Osteocyte (in vitro differentiated cells): ENCODE measurements at places on chromosomes 5 and 9.

- H3K36me3 ChIP-seq, result peaks cover 44% of the 10 kb centered on the region
- no peak overlapping the region for H3K4me3 ChIP-seq
- DNase-seq, result no peak
- peaks cover 15% of the 10 kb centered on the region for H3K4me1 ChIP-seq
These were observed 16.7 kb downstream of the SLC36A1 start for GRCh38 chr5:151464101-151464500.

GRCh38 chr5:6220346-6221088 is 157.8 kb downstream of the MED10 start:
- H3K4me3 ChIP-seq, result no peak overlapping the region
- H3K27ac ChIP-seq, result no peak overlapping the region
- H3K4me1 ChIP-seq, result no peaks in the 10 kb centered on the region
- H3K36me3 ChIP-seq, result no peaks in the 10 kb centered on the region
- H3K27me3 ChIP-seq, result no peaks in the 10 kb centered on the region
- peak; percentile 69 for DNase-seq

GRCh38 chr9:137407590-137408300 is 15.2 kb downstream of the EXD3 start:
- H3K27me3 ChIP-seq, result no peaks in the 10 kb centered on the region
- DNase-seq, result no peak
- H3K36me3 ChIP-seq, result no peaks in the 10 kb centered on the region
- no peak overlapping the region for H3K4me3 ChIP-seq
- H3K27ac ChIP-seq, result no peak overlapping the region
- peaks cover 20% of the 10 kb centered on the region for H3K4me1 ChIP-seq

DNA sequence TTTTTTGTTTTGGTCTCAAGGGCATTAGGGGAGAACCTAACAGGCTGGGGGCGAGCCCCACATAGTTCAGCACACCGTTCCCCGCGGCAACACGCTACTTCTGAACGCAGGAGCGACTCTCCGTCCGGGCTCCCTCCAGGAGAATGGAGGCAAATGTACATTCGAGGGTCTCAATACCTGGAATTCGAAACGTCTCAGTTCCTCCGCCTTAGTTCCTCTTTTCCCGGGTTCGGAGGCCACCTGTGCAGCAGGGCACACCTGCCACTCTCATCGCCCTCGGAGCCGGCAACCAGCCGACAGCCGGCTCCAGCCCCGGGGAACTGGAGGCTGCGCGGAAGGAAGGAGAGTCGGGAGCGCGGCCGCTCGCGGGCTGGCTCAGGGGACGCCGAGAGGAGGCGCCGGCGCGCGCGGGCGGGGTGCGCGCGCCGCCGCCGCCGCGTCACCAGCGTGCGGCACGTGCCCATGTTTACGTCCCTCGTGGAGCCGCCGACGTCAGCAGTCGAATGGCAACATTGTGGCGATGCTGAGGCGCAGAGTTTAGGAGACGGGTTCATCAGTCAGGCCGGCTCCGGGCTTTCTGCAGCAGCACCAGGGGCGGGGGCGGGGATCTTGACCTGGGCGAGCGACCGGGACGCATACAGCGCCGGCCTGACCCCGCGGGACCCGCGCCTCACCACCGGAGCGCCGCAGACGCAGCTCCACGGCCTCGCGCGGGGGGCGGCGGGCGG is at the start of gene JMY:
TSS of gene JMY (plus strand) at position 498 of the 728 bp plus-strand sequence. CDS start 520 bp downstream, outside the sequence.
- H3K27ac ChIP-seq, result peak within 1 kb of the TSS; percentile 91
- no peaks in the 10 kb centered on the region for H3K27me3 ChIP-seq
- peak within 1 kb of the TSS; percentile 91 for H3K4me3 ChIP-seq
- peaks cover 29% of the 10 kb centered on the region for H3K4me1 ChIP-seq

DNA sequence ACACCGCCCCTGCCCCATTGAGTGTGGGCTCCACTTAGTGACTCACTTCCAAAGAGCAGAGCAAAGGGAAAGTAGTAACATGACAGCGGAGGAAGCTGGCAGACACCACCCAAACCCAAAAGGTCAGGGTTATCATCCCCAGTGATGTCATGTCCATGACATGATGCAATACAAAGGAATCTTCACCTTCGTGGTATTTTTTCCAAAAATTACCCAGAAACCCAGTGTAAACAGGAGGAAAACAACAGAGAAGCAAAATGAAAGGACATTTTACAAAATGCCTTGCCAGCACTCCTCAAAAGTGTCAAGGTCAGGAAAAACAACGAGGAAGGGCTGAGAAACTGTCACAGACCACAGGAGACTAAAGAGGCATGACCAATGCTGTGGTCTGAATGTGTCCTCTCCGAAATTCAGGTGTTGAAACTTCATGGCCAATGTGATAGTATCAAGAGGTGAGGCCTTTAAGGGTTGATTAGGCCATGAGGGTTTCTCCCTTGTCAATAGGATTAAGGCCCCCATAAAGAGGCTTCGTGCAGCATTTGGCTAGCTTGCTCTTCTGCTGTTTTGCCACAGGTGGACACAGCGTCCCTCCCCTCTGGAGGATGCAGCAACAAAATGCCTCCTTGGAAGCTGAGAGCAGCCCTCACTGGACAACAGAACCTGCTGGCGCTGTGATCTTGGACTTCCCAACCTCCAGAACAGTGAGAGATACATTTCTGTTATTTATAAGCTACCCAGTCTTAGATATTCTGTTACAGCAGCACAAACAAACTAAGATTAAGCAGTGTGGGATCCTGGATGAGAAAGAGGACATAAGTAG is 30.5 kb upstream of the MED10 start:
- no peaks in the 10 kb centered on the region for H3K36me3 ChIP-seq
- no peaks in the 10 kb centered on the region for H3K27me3 ChIP-seq
- H3K4me1 ChIP-seq, result no peaks in the 10 kb centered on the region

- no peaks in the 10 kb centered on the region for H3K27me3 ChIP-seq
- H3K4me1 ChIP-seq, result no peaks in the 10 kb centered on the region
- H3K4me3 ChIP-seq, result no peak overlapping the region
- no peaks in the 10 kb centered on the region for H3K36me3 ChIP-seq
- no peak overlapping the region for H3K27ac ChIP-seq
These were observed 1342.8 kb upstream of the WWC1 start for GRCh38 chr5:166948679-166949078.

GRCh38 chr9:6054280-6055099 is 39.1 kb upstream of the RANBP6 start:
- no peaks in the 10 kb centered on the region for H3K4me1 ChIP-seq
- H3K4me3 ChIP-seq, result no peak overlapping the region
- DNase-seq, result no peak
- H3K36me3 ChIP-seq, result no peaks in the 10 kb centered on the region
- H3K27me3 ChIP-seq, result peaks cover 34% of the 10 kb centered on the region

- no peak overlapping the region for H3K27ac ChIP-seq
- DNase-seq, result no peak
- H3K4me3 ChIP-seq, result no peak overlapping the region
These were observed 20.2 kb downstream of the NR2F1 start for GRCh38 chr5:93603078-93603792.
